Hematopoietic multipotent progenitor cell treated with erythropoietin and hydrocortisone succinate and interleukin-3 and kit ligand, for 17 days (in vitro differentiated cells): ENCODE measurements at places on chromosomes 1 and 21.
A peak's percentile ranks its signal among the peaks of the same experiment; 100 is the strongest.

DNA sequence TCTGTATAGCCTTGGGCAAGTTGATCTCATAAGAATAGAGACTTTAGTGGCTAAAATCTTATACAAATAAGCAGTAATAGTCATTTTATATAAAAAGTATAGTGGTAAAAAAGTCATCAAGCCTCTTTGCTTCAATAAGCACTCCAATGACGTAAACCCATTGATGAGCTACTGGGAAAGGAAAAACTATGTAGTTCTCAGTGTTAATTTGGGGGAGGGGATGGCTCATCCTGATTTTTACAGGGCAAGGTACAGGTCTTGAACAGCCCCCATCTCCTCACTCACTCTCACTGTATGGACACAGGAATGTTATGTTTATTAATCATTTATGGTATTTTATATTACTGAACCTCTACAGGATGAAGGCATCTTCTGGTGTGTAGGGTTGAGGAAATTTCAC, 38.1 kb upstream of the CD55 start:
- DNase-seq, result no peak

GRCh38 chr1:54575161-54575560, 27.1 kb downstream of the ACOT11 start:
- no peak for DNase-seq

DNA sequence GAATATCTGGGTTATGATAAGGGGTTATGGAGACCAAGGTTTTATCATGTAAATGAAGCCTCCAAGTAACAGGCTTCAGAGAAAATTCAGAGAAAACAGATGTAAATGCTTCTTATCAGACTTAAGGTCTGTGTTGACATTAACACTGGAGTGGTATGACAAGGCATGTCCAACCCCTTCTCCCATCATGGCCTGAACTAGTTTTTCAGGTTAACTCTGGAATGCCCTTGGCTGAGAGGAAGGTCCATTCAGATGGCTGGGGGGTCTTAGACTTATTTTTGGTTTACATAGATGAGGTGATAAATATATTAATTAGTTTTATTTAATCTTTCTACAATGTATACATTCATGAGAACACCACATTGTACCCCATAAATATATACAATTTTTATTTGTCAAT, 399.6 kb downstream of the TBX15 start:
- DNase-seq, result no peak

DNA sequence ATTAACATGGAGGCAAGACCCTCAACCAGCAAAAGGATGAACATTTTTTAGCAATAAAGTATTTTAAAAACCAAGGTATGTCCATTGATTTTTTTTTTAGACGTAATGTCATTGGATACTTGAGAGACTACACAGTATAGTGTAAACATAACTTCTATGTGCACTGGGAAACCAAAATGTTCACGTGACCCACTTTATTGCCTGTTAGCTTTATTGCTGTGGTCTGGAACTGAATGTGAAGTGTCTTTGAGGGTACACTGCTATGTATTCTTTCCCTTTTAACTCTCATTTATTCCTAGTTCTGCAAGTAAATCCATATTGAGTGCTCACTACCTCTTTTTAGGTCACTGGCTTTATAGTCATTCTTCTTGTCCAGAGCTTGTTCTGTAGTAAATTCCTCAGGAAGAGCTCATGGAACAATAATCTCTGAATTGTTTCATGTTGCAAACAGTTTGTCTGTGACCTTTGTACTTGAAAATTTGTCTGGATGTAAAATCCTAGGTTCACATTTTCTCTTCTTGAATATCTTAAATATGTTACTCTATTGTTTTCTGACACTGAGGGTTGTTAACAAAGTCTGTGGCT, 20.6 kb downstream of the ABCD3 start:
- no peak for DNase-seq

DNA sequence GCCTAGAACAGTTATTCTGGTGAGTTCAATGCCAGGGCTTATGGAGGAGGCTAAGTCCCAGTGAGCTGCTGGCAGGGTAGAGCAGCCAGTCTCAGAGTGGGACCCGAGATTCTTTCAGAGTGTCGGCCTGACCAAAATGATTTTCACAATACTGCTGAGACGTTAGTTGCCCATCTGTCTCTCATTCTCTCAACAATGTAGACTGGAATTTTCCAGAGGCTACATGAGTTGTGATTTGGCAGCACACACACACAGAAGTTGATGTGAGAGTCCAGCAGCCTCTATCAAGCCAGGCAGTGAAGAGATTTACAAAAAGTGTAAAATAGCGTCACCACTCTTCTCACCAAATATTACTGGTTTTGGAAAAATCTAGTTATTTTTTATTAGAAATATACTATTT, 21.7 kb downstream of the CACNA1S start:
- no peak for DNase-seq

- DNase-seq, result no peak
These were observed 725.8 kb downstream of the MRPL39 start for GRCh38 chr21:24881506-24881905.

- DNase-seq, result peak; percentile 12
These were observed 74.1 kb downstream of the XCL2 start for GRCh38 chr1:168469690-168470089.

DNA sequence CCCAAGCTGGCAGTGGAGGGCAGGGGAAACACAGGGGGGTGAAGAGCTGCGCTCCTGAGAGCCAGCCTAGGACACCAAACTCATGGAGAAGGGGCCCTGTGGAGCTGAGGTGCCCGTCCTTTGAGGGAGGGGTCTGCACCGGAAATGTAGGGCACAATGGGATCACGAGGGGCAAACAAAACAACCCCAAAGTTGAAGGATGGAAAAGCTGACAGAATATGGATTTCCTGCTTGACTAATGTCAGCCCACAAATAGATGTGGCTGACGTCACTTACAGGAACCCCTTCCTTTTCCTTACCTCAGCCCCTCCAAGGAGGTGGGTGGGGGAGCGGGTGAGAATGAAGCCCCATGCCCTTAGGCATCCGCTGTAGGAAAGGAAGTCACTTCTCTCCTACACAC, 110.9 kb downstream of the KCNN3 start:
- DNase-seq, result no peak
